Stimulated activated CD8-positive, alpha-beta memory T cell treated with anti-CD3 and anti-CD28 coated beads, Interleukin-7, amount 100 ng/mL, for 4 hours (primary cell): ENCODE measurements at places on chromosomes 5 and 9.
A peak's percentile ranks its signal among the peaks of the same experiment; 100 is the strongest.

DNA sequence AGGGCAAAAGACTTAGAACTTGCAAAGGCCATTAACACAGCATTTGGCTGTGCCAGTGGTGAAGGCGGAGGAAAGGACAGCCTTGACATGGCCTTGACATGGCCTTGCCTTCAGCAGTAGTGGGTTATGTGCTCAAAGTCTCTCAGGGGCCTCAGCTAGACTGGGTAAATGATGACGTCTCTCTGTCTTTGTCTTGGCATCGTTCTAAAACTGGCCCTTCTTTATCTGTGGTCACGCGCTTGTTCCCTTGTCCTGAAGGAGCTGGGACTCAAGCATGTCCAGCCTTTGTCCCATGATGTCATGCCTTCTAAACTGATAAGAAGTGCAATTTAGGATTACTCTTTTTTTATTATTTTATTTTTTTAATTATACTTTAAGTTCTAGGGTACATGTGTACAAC, 88.7 kb upstream of the ATP10B start:
- DNase-seq = no peak

DNA sequence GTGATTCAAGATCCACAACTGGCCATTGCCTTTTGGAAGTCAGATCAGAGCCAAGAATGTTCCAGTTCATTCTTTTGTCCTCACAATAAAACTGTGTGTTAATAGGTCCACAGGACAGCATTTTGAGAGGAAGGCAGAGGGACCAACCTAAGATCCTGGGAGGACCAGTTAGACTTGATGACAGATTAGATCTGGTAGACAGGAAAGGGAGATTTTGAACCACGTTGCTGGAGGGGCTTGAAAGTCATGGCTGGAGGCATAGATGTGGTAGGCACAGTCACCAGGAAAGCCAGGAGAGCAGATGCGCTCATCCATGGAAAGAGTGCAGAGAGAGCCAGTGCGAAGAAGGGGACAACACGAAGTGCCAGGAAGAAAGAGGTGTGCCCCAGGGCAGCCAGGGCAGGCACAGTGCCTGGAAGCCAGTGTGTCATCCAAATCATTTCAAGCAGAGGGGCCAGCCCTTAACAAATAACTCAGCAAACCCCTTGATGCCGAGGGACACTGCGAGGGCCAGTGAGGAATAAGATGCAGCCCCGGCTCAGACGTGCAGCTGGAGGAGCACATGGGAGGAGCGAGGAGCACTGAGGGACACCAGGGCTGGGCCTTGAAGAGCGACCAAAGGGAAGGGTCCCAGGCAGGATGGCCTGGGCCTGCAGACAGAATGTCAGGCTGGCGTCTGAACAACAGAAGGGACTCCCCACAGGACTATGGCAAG, 12.8 kb upstream of the SLC2A8 start:
- DNase-seq = no peak

GRCh38 chr9:3508521-3509291, 17.1 kb downstream of the RFX3 start:
- DNase-seq = no peak

GRCh38 chr9:33082128-33082527, 5.7 kb upstream of the SMU1 start:
- no peak for DNase-seq

DNA sequence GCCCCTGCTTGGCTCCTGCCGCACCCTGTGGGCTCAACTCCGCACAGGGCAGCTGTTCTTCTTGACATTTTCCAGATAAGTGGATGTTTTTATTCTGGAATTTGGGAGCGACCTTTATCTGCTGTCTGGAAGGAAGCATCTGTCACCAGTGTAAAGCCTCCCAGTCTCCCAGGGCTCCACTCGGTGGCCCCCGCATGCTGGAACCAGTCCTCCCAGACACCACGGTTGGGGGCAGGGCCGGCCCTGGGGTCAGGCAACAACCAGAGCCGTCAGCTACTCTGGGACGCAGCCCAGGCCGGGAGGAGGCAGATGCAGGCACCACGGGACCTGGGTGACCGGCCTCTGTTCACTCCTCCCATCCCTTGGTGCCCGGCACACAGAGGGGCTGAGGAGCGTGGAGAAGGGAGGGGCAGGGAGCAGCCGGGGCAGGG, 92.8 kb upstream of the ADAMTS2 start:
- no peak for DNase-seq

DNA sequence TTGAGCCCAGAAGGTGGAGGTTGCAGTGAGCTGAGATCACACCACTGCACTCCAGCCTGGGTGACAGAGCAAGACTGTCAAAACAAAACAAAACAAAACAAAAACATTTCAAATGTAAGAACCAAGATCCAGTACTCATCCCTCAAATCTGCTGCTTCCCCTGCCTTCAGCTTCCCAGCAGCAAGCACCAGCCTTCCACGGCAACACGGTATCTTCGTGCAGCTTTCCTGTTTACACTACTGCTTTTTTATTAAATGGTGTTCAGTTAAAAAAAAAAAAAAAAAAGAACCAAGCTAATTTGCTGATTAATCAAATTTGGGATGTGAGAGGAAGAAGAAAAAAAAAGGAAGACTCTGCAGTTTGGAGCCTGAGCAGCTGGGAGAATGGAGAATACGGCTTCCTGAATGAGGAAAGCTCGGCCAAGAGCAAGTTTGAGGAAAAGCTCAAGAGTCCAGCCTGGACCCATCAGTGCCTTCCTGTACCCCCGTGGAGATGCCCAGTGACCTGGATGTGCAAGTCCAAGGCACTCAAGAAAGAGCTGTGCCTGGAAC, 28.0 kb upstream of the SLC2A8 start:
- DNase-seq = no peak

- DNase-seq = no peak
Observed at GRCh38 chr5:10600626-10601245, 36.9 kb downstream of the ANKRD33B start.

- DNase-seq = no peak
Observed at GRCh38 chr9:76542360-76542759, 83.4 kb downstream of the GCNT1 start.

GRCh38 chr5:111602817-111603445, 90.6 kb upstream of the STARD4 start:
- DNase-seq = no peak

DNA sequence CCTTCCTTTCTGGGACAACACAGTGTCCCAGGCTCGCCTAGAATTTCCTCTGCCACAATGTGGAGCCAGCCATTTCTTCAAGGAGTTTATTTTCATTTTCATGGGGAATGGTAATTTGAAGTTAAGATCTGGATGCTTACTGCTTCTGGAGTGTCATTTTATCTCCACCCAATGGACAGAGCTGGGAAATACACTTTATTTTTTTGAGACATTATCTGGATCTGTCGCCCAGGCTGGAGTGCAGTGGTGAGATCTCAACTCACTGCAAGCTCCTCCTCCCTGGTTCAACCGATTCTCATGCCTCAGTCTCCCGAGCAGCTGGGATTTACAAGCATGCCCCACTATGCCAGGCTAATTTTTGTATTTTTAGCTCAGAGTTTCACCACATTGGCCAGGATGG, 12.7 kb upstream of the THG1L start:
- DNase-seq = no peak

DNA sequence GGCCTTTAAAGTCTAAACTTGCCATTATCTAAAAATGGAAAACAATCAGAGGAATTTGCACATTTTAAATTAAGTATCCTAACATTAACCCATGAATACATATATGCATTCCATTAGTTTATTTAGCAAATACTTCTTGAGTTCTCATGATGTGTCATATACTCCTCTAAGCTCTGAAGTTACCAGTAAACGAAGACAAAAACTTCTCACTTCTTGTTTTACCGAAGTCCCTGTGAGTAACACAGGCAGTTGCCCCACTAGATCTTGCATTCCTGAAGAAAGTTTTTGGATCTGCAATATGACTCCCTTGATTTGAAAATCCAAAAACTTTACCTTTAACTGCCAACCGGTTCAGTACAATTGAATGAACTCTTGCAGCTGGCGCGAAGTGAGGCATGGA, 439.0 kb upstream of the MPDZ start:
- no peak for DNase-seq

DNA sequence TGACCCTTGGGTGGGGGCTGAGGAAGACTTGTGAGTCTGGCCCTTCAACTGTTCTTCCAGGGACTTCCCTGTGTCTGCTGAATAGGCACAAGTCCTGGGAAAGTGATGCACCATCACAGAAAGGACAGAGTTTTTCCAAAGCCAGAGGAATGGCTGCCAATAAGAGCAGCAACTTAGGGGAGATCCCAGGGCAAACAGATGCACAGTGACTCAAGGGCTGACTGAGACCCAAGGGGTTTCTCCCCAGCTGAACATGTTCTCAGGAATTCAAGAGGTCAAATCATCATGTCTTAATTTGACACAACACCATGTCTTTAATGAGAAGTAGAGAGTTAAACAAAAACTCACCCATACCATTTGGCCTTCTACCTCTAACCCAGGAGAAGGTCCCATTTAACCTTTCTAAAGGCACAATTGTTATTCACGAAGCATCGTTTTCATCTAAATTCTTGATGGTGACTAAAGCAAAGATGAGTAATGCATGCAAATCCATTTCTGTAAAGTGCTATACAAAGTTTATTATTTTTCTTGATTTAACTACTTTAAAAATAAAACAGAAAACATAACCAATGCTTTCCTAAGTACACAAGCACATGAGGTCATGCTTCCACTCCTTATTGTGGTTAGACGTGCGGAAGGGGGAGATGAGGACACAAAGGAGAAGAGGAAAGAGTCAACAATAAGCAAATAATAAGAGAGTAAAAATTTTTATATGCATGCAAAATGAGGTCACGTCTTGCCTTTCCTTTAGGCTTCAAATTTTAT, 324.1 kb downstream of the PLK2 start:
- no peak for DNase-seq

- no peak for DNase-seq
Observed at GRCh38 chr5:61055434-61056006, 106.7 kb downstream of the SMIM15 start.

- DNase-seq = no peak
Observed at GRCh38 chr5:143471041-143471509, 67.6 kb upstream of the NR3C1 start.

DNA sequence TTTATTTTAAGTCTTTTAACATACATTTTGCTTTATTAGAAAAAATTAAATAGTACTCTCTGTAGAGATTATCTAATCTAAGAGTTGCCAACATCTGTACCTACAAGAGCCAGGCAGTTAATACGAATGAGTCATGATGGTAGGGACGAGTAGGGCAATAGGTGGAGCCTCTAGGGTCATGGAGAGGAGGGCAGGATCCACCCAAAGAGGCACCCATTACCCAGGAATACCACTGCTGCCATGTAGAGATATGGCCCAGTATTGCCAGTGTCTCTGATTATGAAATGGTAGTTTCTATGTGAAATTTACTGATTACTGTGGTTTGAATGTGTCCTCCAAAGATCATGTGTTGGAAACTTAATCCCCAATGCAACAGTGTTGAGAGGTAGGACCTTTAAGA, 170.4 kb downstream of the PIK3R1 start:
- no peak for DNase-seq

DNA sequence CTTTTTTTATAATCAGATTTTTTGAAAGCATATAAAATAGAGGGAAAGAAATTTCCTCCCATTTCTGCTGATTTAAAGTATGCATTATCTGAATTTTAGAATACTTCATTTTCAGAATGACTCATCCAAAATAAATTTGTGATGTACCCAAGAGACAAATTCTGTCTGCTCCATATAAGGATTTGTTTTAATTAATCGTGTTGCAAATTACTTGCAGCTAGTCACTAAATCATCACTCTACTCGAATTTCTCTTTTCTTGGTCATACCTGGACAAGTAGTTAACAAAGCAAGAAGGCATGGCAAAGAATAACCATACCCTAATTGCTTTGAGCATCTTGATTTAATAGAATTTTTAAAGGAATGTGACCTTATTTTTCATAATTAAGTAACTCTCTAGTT, 284.1 kb upstream of the GRAMD2B start:
- DNase-seq = no peak

GRCh38 chr5:153159616-153160015, 330.9 kb upstream of the GRIA1 start:
- DNase-seq = no peak

DNA sequence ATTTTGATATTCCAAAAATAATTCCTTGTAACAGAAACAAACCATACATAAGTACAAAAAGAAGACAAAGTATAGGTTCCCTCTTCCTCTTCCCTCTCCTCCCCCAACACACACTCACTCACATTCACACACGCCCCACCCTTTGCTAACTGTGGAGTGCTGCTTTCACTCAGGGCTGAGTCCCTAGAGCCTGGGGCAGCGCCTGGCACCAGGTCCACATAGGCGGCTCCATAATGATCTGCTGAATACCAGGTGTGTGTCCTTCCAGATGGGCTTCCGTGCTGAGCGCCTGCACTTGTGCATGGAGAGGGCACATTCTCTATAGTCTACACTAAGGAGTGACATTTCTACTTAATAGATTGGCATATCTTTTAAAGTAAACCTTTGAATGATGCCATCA, 3.7 kb downstream of the SEMA4D start:
- DNase-seq = no peak

- no peak for DNase-seq
Observed at GRCh38 chr5:44943647-44944046, 134.9 kb downstream of the MRPS30 start.

DNA sequence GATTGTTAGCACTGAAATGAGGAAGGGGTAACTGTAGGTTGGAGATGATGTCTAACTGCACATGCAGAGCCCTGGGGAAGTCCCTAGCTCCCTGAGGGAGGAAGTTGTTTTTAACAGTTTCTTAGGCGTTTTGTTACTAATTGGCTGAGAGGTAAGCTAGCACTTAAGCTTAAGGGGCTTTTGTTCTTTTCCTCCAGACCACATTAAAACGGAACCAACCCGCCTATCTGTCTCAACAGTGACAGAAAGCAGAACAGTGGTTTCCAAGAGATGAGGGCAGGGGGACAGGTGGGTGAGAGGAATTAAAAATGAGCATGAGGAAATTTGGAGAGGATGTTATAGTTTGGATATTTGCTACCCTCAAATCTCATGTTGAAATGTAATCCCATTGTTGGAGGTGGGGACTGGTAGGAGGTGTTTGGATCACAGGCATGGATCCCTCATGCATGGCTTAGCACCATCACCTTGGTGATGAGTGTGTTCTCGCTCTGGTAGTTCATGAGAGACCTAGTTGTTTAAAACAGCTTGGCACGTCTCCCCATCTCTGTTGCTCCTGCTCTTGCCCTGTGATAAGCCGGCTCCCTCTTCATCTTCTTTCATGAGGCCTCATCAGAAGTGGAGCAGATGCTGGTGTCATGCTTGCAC, 38.9 kb downstream of the LYRM7 start:
- DNase-seq = peak; percentile 33

DNA sequence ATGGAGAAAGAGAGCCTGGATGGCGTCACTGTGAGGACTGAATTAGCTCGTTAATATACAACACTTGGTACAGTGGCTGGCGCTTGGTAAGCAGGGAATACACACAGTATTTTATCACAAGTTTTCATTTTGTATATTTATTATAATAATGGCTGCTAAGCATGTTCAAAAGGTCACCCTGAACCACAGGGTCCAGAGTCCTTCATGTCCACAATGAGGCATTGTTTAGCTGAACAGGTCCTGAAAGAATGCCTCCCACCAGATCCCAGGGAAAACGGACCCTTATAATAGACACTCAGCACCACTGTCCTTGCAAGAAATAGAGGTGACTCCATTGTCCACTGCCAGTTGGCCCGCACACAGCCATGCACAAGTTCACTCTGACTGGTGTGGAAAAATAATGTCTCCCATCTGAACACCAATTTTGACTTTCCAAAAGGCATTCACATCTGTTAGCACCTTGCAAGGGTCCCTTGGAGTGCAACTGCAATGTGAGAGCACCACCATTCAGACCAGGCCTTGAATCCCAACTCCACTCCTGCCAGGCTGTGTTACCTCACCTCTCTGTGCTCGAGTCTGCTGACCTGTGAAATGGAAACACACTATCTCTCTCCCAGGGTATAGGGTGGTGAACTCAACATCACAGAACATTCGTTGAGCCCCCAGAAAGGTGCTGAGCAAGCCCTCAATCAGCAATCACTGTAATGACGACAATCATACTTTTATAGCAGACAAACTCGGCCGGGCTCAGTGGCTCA, 3.9 kb downstream of the VDAC1 start:
- no peak for DNase-seq
